ENCODE measurements at places on chromosomes 4 and X.

DNA sequence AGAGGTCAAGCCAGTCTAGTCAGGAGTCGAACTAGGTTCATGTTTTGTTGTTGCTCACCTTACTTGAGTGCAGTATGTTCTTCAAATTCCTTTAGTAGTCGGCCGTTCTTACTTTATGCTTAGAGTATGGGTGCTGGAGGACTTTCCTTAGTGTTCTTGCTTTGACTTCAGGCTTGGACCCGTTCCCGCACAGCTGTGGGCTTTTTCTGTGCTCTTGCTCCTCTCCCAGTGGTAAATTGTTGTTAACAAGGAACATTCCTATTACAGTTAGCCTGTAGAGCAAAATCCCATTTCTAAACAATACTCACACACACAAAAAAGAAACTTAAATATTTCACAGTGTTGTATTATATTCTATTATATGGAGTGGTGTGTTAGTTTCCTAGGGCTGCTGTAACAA lies 113.5 kb downstream of the RAP1GDS1 start:
- DNase-seq, result no peak

DNA sequence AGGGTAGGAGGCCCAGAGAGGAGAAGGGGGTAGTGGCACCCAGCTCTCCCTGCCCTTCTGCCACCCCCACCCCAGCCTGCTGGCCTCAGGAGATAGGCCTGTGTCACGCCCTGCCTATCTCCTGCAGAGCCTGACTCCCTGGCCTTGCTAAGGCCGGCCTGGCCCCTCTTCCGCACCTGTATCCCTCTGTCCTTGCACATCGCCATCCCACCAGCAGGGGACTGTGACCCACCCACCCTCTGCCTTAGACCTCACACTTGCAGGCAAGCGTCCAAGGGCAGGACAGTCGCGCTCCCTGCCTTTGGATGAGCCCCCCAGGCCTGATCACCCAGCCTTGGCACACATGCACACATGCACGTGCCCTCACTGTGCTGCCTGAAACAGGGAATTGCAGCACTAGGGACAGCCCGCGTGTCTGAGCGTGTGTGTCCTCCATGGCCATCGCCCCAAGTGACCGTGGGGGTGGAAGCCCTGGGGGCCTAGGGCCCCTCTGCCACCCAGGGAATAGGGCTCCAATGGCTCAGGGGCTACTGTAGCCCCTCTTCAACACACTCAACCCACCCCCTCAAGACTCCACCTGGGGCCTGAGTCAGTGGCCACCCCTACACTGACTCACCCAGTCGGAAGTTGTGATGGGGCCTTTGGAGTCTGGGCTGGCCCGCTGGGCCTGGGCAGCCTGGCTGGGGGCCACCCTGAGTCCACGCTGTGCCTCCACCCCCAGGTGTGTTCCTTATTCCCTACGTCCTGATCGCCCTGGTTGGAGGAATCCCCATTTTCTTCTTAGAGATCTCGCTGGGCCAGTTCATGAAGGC lies 2.1 kb downstream of the SLC6A8 start:
- no peak for DNase-seq

GRCh38 chr4:46484881-46485280 lies 95.0 kb upstream of the GABRA2 start:
- no peak for DNase-seq

GRCh38 chrX:139204898-139205667 lies 325.5 kb upstream of the F9 start:
- no peak for DNase-seq

DNA sequence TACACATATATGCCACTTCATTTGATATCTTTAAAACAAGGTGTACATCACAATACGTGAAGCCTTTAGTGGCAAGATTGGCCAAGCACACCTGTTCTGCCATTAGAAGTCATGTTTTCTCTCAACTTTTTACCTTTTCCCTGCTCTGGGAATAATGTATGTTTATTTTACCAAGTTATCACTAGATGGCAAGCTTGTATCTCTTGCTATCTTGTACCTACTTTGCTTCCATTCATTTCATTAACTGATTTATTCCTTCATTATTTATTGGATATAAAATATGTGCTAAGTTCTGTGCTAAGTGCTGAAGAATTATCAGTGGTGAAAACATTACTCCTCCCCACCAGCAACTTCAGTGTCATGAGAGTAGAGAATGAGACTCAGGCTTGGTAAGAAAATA lies 245.5 kb downstream of the ANK2 start:
- no peak for DNase-seq

DNA sequence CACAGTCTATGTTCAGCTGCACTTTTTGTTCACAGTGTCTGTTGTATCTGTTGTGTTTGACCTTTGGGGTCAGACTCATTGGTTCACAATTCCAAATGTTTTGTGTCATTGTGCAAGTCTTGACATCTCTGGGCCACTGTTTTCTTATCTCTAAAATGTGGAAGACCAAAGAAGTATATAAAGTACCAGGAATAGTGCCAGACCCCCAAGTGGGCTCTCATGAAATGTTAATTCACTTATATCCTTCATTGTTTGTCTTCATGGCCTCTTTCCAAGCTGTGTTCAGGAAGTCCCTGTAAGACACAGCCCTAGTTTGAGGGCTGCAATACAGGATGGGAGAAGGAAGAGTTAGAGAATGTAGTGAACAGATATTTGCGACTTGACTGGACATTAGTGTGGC lies 468.3 kb upstream of the BOD1L1 start:
- DNase-seq, result no peak

- no peak for DNase-seq
These were observed 101.4 kb upstream of the RAB40AL start for GRCh38 chrX:102835504-102836146.

DNA sequence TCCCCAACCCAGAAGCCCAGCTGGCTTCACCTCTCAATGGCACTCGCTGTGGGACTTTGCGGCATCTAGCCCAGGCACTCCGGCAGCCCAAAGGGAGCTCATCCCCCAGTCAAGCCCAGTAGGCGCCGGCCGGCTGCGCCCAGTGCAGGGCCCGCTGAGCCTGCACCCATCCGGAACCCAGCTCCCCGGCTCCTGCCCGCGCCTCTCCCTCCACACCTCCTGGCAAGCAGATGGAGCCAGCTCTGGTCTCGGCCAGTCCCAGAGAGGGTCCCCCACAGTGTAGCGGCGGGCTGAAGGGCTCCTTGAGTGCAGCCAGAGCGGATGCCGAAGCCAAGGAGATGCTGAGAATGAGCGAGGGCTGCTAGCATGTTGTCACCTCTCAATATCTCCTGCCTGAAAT lies 116.8 kb upstream of the UGT8 start:
- no peak for DNase-seq

DNA sequence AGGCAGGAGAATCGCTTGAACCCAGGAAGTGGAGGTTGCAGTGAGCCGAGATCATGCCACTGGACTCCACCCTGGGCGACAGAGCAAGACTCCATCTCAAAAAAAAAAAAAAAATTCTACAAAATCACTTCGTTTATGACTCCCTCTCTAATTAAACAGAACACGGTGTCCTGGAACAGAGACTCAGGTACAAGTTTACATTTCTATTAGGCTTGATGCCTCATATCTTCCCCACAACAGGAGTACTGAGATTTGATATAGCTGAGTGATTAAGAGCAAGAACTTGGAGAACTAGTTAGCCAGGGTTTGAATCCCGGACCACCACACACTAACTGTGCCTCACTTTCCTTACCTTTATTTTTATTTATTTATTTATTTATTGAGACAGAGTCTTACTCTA lies 42.2 kb upstream of the KLF3 start:
- no peak for DNase-seq

GRCh38 chrX:132778917-132779316 lies 179.5 kb downstream of the HS6ST2 start:
- no peak for DNase-seq

DNA sequence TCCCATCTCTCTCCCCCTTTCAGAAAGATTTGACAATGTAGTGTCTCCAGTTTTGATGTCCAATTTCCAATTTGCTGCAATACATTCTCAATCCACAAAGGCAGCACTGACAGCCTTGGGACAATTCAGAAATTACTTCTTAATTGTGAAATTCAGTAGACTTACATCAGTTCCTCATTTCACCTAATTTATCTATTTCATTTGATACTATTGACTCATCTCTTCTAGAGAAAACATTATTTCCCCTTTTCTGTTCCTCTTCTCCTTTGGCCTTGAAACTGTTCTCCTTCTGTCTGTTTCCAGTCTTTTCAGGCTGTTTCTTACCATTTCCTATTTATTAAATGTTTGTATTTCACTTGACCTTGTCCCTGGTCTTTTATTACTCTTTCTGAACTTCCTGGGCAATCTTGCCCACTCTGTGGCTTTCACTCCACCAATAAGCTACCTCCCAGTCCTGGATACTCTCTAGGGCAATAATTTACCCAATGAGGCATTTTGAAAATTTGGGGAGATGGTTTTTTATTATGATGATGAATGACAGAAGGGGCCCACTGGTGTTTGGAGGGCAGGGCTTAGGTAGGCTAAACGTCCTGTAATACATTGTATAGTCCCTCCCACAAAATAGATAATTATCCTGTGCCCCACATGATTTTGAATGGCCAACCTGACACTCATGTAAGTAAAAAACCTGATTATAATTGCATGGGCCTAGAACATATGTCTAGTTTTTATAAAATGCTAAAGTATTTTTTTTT lies 498.0 kb upstream of the BOD1L1 start:
- DNase-seq, result no peak

- no peak for DNase-seq
These were observed 283.9 kb upstream of the GPC4 start for GRCh38 chrX:133699023-133699728.

- no peak for DNase-seq
These were observed 7.8 kb downstream of the PF4V1 start for GRCh38 chr4:73860917-73861316.

DNA sequence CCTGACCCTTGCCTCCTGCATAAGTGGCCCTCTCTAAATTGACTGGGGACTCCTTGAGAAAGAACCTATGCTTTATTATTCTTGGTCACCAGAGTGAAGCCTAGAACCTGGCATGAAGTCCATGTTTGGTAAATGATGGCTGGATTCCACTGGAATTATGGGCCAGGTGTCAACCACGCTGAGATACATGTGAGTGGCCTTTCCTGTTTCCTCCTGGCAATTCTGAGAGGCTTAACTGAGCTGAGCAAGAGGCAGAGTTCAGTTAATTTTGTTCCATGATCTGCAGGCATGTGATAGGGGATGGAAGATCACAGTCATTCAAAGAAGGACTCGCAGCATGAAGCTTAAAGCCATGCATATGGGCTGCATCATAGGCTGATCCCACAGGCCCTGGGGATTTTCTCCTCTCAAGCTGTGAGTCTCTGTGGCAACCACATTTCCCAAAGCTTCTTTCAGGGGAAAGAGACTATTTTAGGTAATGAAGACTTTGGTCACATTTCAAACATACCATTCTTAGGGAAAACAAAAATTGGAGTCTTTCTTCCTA lies 69.4 kb upstream of the CLNK start:
- DNase-seq, result no peak
